Endothelial cell (in vitro differentiated cells): ENCODE measurements at places on chromosomes 4 and X. TPM values are rescaled to one million over a fixed set of nuclear protein-coding genes. Genes with fewer than 3 reads are reported as not detected.

DNA sequence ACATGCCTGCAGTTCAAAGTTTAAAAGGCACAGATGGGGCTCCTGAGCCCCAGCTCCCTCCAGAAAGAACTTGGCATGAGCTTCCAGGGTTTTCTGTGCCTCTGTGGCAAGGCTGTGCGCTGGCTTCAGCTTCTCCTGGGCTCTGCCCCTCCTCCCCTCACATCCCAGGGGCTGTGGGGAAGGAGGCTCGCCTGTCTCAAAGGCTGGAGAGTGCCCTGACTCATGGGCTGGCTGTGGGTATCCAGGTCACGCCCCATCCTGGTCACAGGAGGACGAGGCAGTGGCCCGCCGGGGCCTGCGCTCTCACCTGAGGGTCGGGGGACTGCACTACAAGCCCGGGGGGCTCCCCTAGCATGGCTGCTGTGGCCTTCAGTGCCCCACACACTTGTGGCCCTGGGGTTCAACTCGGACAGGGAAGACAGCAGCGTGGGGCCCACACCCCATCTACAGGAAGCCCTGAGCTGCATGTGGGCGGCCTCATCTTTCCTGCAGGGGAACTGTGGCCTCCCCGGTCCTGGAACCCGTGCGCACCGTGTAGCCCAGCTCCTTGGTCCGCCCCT lies 17.9 kb downstream of the LRPAP1 start:
- no peak for DNase-seq

The RXFP1 gene
- not detected for total RNA-seq

The NPNT gene
- total RNA-seq = not detected

The ETNPPL gene
- not detected for total RNA-seq

- no peak for DNase-seq
These were observed 183.7 kb downstream of the EVC2 start for GRCh38 chr4:5524446-5525299.

The SLC6A8 gene
- total RNA-seq = 7.9 TPM

- no peak for DNase-seq
These were observed 73.3 kb downstream of the CYLC1 start for GRCh38 chrX:83934220-83934619.

DNA sequence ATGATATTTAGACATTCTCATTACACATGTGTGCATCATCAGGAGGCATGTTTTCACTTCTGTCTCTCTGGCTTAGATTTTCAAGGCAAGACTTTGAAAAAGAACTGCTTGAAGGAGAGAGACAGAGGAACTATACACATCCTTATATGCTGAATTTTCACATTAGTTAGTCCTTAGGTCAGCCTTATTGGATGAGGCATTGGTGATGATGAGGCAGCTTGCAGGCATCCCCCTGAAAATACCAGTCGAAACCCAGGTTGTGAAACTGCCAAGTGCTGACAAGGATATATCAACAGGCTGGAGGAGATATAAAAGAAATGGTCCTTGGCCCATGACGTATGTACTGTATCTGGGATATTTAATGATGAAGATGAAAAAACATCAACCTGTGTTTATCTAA lies 297.2 kb upstream of the AADAT start:
- no peak for DNase-seq

- no peak for DNase-seq
These were observed 63.8 kb downstream of the CORIN start for GRCh38 chr4:47774079-47774478.

GRCh38 chr4:144115519-144115918 lies 25.0 kb downstream of the GYPA start:
- no peak for DNase-seq

DNA sequence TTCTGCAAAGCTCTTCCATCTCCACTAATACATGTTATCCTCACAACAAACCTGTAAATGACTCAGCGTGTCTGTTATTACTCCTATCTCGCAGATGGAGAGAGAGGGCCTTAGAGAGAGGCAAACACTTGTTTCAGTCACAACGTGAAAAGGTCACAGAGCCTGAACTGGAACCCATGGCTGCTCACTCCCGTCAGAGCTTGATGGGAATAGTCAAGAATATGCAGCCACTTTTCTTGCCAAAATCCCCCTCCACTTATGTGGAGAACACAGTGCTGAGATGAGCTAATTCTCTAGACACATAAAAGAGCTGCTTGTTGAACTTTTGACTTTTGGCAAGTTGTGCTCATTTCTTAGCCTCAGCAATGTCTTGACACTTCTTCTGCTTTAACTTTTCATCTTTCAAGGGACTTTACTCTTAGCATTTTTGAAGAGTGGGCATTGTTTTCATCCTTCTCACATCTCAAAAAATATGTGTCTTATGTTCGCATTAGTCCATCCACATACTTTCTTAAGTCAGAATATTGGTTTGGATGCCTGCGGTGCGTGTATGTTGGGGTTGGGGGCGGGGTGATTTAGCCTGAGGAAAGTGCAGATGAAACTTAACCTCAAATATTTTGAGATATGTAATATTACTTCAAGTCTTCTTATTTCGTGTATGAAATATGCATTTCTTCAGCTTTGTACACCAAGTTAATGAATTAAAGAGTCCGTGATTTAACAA lies 69.2 kb downstream of the SYNPO2 start:
- no peak for DNase-seq

DNA sequence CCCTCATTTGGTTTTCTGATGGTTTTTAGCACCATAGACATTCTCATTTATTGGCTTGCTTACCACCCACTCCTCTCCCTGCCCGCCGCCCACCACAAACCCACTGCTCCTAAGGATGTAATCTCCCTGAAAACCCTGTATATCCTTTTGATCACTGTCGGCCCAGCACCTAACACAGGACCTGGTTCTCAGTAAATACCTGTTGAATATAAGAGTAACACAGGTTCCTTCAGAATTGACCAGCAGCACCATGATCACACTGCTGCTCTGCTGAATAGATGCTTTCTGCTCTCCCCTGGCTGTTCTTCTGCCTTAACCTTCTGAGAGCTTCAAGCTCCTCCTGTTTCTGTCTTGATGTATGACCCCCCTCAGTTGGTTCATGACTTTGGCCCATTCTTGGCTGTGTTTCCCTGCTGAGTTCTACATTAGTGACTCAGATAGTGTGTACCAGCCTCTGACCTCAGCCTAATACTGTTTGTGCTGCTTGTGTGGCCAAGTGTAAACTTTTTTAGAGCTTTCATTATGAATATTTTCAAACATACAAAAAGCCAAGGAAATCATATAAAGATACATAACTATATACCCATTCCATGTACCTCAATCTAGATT lies 265.3 kb downstream of the FRMPD4 start:
- no peak for DNase-seq
